ENCODE measurements at places on chromosomes 5 and 9.
A peak's percentile ranks its signal among the peaks of the same experiment; 100 is the strongest.

DNA sequence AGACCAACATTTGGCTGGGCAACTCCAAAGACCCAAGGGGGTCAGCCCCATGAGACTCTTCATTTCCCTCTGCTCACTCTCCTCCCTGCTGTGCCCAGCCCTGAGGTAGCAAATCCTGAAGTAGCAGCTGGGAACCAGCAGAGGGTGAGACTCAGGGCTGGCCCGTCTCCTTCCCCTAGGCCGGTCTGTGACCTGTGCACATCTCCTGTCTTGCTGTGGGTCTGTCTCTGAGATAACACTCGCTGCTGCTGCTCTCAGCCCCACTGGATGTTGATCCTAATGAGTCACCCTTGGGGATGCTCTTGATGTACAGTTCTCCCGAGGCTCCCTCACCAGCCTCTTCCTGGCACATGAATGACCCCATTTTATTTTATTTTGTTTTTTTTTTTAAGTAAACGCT is 7.3 kb upstream of the OR2V1 start:
- peak; percentile 73 for DNase-seq

DNA sequence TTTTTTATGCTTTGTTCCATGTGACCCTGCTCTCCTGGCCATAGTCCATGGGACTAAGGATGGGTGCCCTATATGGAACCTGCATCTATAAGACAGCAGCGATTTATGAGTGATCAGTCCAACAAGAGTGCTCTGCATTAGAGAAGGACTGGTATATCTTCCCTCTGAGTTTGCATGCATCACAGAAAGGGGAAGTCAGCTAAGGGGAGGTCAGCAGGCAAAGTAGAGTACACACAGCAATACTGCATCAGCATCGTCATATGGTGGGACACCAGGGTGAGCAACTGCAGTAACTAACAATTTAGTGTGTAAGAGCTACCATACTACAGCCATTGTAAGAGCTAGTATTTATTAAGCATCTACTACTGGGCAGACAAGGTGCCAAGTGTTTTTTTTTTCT is 311.3 kb downstream of the NDUFS4 start:
- DNase-seq, result no peak

DNA sequence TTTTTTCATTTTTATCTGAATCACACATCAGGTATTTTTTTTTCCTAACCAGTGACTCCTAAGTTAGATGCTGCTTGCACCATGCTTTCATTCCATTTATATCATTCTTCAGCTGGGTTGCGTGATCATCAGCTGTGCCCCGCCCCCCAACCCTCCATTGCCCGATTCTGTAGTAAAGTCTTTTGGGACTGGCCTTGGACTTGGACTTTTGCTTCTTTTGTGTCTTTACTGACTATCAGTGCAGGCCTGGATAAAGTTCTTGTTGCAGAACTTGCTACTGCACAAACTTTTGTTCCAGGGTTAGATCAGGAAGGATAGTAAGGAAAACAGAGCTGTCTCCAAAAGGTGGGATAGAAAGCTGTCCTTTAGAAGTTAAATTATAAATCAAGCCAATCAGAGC is 38.5 kb downstream of the SLC22A5 start:
- DNase-seq, result no peak

DNA sequence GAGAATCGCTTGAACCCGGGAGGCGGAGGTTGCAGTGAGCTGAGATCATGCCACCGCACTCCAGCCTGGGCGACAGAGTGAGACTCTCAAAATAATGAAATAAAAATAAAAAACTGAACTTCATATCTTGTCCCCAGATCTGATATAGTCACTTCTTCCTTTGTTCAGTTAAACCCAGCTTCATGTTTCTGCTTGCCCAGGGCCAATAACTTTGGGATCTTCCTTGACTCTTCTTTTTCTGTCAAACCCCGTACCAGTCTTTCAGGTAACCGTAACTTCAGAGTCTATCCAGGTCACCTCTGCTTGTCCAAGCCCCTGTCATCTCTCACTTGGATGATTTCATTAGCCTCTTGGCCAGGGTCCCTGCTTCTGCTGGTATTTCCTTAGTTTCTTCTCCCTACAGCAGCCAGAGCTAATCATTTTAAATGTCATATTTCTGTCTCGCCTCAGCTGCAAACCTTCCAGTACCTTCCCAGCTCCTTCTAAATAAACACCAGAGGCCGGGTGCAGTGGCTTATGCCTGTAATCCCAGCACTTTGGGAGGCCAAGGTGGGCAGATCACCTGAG is 19.7 kb upstream of the ABL1 start:
- no peak for DNase-seq

GRCh38 chr9:135243201-135244190 is 156.0 kb downstream of the OLFM1 start:
- no peak for DNase-seq

DNA sequence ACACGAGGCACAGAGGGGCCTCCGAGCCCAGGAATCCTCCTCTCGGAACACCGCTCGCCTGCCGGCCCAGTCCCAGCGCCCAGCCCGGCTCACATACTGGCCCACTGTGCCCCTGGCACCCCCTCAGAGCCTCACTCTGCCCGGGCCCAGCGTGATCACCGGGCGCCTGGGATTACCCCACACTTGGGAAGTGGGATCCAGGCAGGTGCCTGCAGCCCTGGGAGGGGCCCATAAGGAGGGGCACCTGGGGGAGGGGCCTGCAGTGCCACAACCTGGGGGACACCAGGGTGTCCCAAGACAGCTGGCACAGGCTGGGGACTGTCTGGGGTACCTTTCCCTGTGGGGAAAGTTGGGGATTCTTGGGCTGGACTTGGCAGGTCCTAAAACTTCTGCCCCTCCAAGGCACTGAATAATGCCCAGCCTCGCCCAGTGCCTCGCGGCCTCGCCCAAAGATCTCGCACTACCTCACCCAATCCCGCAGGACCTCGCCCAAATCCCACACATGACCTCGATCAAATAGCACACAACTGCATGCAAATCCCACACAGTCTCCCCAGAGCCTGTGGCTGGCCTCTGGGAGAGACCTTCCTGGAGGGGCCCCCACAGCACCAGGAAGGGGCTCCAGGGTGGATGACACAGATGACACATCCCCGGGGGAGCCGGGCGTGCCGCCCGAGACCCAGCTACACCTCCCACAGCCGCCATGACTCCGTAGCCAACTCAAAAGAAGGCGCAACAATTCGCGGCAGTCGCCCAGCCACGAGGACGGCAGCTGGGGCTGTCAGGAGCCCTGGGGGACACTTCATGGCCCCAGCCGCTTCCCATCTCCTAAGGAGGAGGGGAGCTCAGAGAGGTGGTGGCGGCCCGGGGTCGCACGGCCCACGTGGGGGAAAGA is 13.7 kb downstream of the NOTCH1 start:
- DNase-seq, result no peak
